ENCODE measurements at places on chromosomes 11 and 22.

DNA sequence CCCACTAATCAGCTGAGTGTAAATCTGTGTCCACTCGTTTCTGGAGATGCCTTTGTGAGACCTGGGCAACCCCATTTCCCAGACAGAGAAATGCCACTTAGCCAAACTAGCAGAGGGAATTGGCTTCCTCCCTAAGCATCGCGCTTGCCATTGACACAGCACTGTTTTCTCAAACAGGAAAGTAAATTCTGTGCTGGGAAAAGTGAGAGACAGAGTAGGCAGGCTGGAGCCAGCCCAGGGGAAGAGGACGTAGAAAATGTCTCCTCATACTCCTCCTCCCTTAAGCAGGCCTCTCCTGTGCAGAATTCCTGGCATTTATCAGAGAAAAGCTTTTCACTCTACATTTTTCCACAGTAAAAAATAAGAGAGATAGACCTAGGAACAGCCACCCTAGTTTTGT lies 99.1 kb upstream of the AMOTL1 start:
- DNase-seq: no peak

DNA sequence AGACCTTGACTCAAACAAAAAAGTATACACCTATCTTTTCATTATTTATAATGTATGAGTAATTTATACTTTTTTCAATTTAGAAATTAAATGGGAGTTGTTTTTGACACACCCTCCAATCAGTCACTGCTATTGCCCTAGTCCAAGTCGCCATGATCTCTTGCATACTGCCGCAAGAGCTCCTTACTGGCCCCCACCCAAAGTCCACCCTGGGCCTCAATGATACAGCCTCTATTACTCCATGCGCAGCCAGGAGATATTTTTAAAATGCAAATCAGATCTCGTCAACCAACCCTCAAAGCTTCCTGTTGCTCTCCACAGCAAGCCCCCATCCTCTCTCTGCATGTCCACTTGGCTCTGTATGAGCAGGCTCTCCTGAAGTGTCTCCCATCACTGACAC lies 12.8 kb upstream of the LMO1 start:
- DNase-seq: peak; percentile 11

- no peak for DNase-seq
Measured at GRCh38 chr11:59247531-59248227, 35.0 kb upstream of the MPEG1 start.

DNA sequence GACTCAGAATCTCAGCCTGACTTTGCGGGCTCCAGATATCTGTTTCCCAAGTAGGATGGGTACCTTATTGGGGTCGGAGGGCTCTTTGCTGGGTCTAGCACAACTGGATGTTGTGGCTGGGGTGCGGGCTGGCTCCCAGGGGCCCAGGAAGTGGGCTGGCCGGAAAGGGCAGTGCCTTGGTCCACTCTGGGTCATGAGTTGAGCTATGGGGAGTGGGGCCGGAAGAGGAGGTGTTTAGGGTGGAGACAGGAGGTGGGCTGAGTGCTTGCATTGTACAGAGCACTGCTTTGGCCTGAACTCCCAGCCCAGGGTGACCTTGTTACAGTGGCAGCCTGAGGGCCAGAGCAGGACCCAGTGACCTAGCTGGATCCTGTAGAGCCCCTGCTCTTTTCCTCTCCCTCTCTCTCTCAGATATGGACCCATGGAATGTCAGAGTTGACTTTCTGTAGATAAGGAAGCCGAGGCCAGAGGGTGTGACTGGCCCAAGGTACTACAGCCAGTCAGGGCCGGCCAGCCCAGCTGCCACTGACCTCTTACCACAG lies 13.2 kb downstream of the PHLDB1 start:
- DNase-seq: no peak

- DNase-seq: no peak
Measured at GRCh38 chr22:35426801-35427140, 26.8 kb downstream of the MCM5 start.

DNA sequence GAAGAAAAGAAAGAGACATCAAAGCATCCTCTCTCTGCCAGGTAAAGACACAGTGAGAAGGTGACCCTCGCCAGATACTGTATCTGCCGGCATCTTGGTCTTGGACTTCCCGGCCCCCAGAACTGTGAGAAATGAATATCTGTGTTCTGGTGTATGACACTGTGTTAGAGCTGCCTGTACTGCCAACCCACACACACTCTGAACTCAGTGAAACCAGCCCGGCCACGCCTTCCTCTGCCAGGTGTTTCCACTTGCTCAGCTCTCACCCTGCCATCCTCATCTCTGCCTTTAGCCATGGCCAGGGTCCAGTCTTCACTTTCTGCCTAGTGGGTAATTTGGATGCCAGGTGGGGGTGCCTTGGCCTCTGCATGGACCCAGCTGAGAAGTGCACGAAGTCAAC lies 24.0 kb downstream of the CBX7 start:
- DNase-seq: no peak

DNA sequence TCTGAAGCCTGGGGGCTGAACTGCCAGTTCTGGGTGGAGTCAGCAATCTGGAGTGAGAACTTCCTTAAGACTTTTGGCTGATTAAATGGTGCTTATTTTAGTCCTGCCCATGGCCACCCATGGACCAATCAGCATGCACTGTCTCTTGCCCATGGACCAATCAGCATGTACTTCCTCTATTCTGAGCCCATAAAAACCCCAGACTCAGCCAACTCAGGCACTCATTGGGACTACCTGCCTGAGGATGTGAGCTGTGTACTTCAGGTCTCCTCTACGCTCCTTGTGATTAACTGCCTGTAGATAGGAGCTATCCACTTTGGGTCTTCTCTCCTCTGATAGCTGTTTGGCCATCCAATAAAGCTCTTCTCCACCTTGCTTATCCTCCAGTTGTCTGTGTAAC lies 342.3 kb upstream of the CCDC179 start:
- DNase-seq: no peak

- DNase-seq: peak; percentile 31
Measured at GRCh38 chr22:46846150-46846831, 83.8 kb downstream of the TBC1D22A start.

All from endodermal cell (in vitro differentiated cells).